Colonic mucosa (tissue), 4 donors: ENCODE measurements at places on chromosomes 3 and 15.

GRCh38 chr3:138384976-138385375 lies 36.6 kb downstream of the MRAS start:
- DNase-seq, result no peak

DNA sequence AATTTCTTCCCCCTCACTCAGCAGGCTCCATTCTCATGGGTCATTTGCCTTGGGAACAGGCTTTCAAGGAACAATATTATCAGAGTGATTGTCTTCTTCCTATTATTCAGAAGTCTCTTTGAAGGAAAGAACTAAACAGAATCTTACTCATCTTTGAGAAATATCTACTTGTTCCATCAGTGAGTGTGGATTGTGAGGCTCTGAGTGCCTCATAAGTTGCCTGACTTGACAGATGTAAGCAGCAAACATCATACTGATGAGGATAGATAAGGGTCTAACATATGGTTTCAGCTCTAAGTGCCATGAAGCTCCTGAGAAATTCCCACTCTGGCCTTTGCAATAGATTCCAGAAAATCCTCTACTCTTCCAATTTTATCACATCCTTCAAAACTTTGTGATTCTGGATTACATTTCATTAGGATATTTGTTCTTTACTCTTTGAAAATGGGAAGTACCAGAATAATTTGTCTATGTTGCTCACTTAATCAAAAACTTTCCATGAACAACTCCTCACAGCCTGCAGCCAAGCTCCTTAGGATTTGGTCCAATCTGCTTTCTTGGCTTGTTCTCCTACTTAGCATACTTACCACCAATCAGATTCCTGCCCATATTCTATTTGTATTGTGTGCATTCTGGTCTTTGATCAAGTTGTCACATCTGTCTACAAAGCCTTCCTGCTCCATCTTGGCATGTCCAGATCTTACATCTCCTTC lies 120.1 kb downstream of the RPL22L1 start:
- DNase-seq, result no peak

DNA sequence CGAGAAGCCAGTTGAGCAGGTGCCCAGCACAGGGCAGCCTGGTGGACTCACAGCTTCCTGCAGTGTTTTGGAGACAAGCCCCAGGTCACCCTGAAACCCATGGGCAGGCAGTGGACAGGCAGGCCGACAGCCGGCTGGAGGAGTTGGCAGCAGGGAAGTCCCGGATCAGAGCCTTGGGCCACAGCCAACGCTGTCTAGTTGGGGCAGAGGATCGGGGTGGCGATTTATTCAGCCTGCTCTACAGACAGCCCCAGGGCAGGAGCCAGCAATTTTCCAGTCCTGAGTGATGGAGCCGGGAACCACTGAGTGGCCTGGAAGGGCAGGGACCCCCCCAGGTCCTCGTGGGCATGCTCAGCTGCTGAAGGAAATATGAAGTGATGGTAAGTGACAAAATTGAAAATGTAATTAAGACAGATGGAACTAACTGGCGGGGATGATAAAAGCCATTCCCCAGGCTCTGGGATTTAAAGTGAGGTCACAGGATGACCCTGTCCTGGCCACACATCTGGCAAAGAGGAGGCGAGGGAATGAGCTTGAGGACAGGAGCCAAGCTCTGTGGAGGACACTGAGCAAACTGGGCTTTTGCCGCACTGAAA lies 34.4 kb upstream of the TBC1D21 start:
- DNase-seq, result no peak

GRCh38 chr15:25719101-25719985 lies 143.8 kb downstream of the ATP10A start:
- no peak for DNase-seq

GRCh38 chr15:72421484-72421883 lies 23.4 kb downstream of the TMEM202 start:
- no peak for DNase-seq

GRCh38 chr3:127208483-127209100 lies 15.7 kb downstream of the PRR23E start:
- DNase-seq, result peak; percentile 7

DNA sequence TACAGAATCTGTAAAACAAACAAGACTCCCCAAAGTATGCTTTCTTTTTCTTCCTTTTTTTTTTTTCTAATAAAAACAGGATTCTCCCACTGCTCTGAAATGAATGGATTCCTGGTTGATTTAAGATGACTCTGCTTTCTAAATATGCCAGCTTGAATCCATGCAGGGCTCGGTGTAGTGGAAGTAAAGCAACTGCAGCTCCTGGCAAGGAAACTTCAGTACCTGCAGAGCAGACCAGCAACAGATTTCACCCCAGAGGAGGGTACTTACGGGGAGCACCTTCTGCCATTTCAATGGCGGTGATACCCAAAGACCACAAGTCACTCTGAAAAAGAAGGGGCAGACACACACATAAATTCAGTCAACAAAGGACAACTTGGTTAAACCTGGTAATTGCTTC lies 150.5 kb upstream of the SLC2A2 start:
- DNase-seq, result no peak

DNA sequence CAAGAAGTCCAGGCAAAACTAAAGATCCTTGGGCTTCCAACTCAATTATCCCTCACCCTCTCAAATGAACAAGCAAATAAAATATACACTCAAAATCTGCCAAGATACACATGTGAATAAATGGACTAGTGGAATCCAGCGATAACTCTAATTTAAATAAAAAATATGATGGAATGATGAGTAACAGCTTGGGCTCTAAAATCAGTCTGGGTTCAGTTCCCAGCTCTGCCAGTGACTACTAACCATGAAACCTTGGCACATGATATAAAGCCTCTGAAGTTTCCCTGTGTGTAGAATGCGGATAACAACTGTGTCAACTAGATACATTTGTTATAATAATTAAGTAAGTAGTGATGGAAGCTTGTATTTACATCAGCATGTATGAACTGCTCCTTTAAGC lies 81.3 kb downstream of the CADPS start:
- no peak for DNase-seq

- DNase-seq, result no peak
Measured at GRCh38 chr15:70289191-70289955, 191.7 kb upstream of the TLE3 start.

DNA sequence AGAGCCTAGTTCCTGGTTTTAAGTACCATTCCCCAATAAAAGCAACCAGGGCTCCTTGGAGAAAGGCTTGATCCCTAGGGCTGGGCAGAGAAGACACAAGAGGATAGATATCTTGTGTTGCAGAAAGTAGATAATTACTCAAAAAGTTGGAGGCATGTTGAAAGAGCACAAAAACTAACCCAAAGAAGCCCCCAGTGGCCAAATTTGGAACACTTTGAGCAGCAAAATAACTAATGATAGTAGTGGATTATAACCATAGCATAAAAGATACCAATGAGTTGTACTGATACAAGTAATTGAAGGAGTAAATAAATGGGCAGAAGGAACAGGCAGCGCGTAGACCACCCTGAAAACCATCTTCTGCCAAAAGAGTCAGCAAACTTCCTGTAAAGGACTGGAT lies 12.0 kb downstream of the EXOSC7 start:
- DNase-seq, result no peak

GRCh38 chr3:101065962-101066361 lies 72.7 kb upstream of the ABI3BP start:
- no peak for DNase-seq

DNA sequence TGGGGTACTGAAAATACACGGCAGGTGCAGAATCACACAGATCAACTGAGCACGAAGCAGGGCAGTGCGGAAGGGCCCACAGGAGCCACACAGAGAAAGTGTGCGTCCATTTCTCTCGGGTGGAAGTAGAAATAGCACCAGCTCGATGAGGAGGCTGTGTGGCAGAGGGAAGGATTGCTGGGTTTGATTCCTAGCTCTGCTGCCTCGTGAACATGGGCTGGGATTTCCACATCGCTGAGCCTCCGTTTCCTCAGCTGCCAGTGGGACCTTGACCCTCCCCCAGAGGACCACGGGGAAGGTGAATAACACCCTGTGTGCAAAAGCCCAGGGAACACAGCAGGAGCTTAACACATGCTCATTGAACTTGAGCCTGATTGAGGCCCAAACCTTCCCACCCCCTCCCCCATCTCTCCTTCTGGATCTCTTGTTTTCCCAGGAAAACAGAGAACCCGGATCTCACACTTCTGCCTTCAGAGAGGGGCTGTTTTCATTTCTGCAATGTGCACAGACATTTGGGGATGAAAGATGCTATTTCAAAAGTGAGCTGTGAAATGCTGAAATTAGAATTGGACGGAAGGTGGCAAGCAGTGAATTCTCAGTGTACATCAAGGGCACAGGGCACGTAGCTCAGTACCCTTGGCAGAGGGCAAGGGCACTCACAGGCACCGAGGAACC lies 38.4 kb downstream of the ABTB1 start:
- no peak for DNase-seq

GRCh38 chr3:126613479-126614188 lies 41.3 kb downstream of the TXNRD3 start:
- DNase-seq, result no peak

GRCh38 chr15:83983634-83984458 lies 251.7 kb upstream of the GOLGA6L4 start:
- no peak for DNase-seq

DNA sequence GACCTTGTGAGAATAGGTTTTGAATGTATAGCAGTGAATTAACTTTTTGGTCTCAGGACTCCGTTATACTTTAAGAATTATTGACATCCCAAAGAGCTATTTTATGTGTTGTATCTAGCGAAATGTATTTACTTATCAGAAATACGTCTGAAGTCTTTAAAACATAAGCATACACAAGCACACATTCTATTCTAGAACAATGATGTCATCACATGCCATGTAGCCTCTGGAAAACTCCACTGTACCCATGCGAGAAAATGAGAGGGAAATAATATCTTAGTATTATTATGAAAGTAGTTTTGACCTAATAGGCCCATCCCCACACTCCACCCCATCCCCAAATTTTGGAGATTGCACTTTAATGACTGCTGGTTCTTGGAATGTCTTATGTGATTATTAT lies 1.5 kb downstream of the POLR2M start:
- no peak for DNase-seq

GRCh38 chr3:9271903-9272302 lies 22.5 kb upstream of the SRGAP3 start:
- no peak for DNase-seq

DNA sequence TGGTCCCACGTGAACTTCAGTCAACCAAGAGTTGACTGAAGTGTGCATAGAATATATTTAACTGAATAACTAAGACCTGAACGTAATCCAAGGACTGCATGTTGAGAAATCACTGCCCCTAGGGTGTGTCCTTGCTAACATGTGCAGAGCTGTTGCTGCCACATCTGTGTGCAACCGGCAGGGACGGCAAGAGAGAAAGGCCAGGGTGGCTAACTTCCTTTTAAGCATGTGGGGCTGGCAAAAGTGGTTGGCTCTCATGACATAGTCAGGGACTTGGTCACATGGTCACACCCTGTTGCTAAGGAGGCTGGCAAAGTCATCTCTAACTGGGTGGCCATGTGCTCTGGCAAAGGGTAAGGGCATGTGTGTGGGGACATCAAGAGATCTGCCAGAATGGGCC lies 52.4 kb downstream of the GASK1A start:
- no peak for DNase-seq

GRCh38 chr3:197753263-197753662 lies 3.6 kb downstream of the FYTTD1 start:
- no peak for DNase-seq

GRCh38 chr3:53594276-53594675 lies 99.9 kb downstream of the CACNA1D start:
- DNase-seq, result no peak

DNA sequence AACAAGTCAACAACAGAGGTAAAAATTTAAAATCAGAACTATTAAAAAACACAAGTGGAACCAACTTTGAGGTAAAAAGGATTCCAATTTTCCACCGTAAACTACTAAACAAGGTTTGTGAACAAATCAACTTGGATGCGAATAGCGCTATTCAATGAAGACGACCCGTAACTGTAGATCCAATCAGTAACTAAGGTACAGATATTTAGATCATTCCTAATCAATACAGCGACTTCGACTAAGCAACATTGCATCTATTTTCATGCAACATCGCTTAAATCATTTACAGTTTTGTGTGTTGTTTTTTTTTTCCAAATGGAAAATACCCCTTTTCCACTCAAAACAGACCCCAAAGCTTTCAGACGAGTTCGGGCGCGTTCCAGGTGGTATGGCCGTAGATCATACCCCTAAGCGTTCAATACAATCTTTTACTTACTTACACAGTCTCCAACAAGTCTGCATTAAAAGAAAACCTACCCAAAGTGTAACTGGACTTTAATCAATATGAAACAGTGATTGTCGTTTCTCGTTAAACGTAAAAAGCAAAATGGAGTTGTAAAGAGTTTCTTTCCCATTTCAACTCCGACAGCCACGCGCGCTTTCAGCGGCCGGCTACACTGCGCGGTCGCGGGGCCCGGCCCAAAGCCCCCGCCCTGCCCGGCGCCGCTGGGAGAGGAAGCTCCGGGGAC lies 786 bp downstream of the RHOA start:
- DNase-seq, result no peak

DNA sequence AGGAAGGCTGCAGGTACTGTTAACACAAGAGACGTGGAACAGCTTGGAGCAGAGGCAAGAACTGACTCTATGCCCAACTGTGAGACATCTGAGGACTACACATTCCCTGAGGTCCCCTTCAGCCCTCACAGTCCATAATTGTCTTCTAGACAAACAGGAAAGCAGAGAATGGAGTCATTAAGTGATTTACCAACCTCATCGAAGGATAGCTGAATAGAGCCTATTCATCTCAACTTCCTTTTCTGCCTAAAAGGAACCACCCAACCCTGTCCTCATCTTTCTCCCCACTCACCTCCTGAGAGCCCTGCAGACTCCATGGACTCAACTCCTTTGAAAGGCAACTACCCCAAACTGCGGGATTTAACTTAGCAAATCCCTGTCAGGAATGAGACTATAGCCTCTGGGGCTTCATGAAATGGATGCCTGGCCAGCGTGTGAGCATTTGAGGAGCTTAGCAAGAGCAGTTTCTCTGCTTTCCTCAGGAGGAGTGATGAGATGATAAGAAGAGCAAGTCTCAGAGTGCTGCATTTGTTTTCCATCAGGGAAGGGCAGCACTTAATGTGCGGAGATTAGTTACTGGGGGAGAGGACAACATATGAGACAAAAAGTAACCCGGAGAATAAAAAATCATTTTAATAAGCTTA lies 61.5 kb upstream of the FILIP1L start:
- no peak for DNase-seq

GRCh38 chr3:10381336-10381735 lies 60.4 kb upstream of the SEC13 start:
- no peak for DNase-seq

DNA sequence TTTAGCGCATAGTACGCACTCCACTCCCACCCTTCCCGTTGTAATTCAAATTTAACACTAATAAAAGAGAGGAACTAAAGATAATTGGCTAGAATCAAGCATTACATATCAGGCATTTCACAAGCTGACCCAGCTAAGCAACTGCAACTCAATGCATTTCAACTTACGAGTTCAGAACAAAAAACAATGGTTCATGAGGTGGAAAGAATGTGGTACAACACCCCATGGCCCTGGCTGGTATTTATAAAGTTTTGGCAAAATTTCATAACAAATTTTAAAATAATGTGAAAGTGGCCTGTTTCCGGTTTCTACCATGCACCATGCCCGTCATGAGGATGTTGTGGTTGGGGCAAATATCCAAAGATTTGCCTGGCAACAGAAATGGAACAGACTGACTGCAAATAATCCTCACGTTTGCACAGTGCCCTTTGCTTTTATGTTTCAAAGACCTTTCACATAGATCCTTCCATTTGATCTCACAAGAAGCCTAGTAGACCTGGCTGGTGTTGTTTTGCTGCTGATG lies 455.3 kb upstream of the NR2F2 start:
- DNase-seq, result no peak
